Urothelium cell line (cell line): ENCODE measurements at places on chromosomes 4 and X.

GRCh38 chr4:127140306-127140705, 492.5 kb upstream of the INTU start:
- DNase-seq, result peak; percentile 16

- DNase-seq, result peak; percentile 40
Measured at GRCh38 chr4:72418458-72418857, 150.6 kb downstream of the ADAMTS3 start.

- DNase-seq, result no peak
Measured at GRCh38 chrX:39150220-39150619, 349.0 kb downstream of the MID1IP1 start.

DNA sequence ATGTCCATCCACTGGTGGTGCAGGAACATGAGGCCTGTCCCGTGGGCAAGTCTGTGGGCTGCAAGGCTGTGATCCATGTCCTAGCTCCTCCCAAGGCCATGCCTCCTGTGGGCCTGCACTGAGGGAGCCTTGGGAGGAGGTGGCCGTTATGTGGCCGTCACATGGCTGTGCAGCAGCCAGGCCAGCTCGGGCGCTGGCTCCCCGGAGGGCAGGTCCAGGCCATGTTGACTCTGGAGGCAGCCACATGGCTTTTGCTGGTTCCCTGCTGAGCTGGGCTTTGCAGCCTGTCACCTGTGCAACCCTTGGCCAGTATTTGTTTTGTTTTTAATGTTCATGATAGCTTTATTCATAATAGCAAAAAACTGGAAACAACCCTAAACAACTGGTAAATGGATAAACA, 13.3 kb downstream of the ADRA2C start:
- no peak for DNase-seq

DNA sequence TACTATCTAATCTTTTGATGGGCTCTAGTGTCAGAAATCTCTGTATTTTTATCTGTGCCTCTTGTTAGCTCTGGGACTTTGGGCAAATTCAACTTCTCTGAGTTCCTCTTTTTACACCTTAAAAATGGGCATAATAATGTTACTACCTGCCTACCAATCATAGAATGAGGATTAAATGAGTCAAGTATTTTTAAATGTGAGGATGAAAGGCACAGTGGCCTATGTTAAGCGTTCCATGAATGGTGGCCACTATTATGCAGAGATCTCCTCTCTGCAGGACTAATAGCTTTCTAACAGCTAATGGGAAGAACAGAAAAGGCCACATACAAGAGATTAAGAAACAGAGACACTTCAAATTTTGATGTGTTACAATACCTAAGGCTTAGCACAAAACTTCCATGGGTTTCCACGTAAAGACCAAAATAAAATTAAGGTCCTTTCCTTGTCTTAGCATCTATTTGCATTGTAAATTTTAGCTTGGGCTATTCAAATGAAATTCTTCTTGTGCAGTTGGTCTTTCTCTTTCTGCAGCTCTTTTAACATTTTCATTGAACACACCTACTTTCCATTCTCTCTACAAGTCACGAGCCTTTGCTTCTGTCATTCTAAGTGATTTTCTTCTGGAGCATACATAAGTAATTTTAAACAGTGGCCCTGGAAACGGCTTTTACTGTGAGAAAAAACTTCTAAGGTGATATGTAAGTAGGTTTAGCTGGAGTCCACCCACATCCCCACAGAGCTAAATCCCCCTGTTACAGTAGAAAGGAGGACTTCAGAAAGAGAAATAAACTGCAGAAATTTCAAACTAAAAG, 117.9 kb upstream of the MED14 start:
- DNase-seq, result no peak
